SK-N-MC (cell line): ENCODE measurements at places on chromosomes 1 and 21.

DNA sequence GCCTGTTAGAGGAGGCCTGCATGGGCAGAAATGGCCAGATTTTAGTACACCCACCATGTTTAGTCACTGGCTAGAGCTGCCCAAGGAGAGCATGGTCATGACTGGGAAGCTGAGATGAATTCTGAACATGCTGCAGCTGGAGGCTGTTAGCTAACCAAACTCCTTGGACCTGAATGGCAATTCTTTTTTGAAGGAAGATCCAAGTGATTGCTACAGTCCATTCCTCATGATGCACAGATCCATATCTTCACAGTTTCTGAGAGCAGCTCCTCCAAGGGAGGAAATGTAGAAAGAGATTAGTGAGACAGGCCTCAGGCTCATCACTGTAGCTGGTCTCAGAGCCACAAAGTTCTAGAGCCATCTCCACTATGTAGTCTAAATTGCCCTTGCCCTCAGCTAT lies 11.1 kb downstream of the ZFYVE9 start:
- DNase-seq, result no peak

GRCh38 chr1:68157416-68157815 lies 74.9 kb downstream of the WLS start:
- DNase-seq, result no peak

DNA sequence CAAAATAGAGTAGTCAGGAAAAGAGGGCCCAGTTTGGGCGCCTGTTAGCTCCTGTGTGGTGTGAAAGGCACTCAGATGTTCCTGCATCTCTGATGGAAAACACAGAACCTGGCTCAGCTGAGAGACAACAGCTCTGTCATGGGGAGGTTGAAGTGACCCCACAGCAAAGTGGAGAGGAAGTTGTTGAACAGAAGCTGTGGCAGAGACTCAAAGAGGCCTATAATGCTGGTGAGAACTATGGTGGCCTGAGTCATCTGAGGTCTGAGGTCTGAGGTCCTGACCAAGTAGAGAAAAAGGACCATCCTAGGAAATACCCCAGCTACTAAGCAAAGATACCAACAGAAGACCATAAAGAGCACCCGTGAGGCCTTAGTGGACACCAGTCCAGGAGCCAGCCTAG lies 45.6 kb upstream of the JAK1 start:
- DNase-seq, result no peak

DNA sequence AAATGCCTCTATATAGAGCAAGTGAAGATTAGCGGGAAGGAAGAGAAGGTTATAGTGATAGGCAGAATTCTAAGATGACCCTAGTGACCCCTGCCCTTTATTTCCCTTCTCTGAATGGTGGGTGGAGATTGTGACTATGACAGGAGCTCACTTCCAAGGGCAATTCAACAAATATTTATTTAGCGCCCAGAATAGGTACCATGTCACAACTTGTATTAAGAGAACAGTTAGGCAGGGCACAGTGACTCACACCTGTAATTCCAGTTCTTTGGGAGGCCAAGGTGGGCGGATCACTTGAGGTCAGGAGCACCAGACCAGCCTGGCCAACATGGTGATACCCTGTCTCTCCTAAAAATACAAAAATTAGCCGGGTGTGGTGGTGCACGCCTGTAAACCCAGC lies 236.0 kb upstream of the POGK start:
- no peak for DNase-seq

DNA sequence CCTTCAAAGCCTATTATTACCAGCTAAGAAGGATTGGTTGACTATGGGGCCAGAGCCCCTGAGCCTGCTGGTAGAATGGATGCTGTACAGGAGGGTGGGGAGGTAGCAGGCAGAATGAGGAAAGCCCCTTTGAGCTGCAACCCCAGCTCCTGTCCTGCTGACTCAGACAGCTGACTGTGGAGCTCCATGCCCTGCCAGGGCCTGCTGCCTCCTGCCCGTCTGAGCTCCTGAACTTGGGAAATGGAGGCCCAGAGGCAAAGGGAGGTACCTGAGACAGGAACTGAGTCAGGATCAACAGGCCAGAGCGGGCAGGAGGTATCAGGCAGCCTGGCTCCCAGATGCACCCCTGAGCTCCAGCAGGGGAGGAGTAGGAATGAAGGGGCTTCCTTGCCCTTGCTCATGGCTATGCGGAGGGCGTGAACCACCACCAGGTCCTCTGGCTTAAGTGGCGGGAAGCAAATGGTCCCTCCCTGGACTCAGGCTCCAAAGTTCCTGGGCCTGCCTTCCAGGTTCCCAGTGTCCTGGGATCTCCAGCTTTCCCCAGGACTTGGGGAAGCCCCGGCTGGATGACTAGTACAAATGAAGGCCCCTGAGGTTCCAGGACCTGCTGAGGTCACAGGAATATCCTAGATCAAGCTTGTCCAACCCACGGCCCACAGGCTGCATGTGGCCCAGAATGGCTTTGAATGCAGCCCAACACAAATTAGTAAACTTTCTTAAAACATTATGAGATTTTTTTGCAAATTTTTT lies 3.9 kb upstream of the SFN start:
- DNase-seq, result no peak

- DNase-seq, result no peak
These were observed 59.6 kb downstream of the UCK2 start for GRCh38 chr1:165886983-165887382.

GRCh38 chr1:160681066-160681890 lies 30.3 kb downstream of the CD48 start:
- DNase-seq, result peak; percentile 44

GRCh38 chr1:226495716-226496115 lies 52.8 kb upstream of the STUM start:
- no peak for DNase-seq

DNA sequence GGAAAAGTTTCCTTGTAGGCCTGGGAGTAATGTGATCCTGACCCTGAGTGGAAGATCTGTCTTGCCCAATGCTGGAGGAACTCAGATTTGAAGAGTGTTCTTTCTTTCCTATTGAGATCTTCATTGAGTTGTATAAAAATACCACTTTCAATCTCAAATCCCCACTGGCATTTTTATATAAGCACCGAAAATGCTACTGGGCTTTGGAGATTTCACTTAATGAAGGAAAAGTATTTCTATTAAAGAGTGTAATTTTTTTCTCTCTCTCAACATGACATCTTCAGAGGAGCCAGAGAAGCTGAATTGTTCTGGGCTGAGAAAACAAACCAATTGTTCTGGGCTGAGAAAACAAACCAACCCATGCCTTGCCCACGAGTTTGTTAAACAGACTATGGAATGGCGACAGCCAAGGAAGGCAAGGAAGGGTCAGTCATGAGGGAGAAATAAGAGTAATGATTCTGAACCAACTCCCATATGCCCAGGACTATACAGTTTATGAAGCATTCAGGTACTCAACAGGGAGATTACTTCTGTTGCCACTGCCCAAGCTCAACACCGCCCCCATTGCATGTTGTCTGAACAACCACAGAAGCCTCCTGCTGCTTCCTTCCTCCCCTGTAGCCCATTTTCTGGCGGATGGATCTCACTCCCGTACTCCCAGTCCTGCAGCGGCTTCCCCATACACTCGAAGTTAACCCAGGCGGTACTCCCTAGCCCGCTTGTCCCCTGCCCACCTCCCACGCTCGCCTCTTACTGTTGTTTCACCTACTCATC lies 103.2 kb downstream of the BEND5 start:
- no peak for DNase-seq

- DNase-seq, result no peak
These were observed 78.3 kb downstream of the NDUFS5 start for GRCh38 chr1:39104158-39105060.

DNA sequence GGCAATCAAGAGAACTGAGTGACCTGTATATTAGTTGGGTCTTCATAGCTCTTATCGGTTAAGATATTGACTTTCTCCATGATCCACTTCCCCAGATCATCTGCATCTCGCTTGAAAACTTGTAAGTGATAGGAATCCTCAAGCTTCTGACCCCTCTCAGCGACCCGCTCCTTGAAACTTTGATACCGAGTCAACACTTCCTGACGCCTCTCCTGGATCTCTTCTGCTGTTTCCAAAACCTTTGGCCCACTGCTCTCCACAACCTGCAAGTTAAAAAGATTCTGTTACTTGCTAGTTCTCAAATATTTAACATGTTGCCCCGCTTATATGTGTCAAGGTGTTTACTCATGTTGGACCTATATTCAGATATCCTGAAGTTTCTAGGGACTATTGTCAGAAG lies 1.4 kb downstream of the SPTA1 start:
- DNase-seq, result no peak

DNA sequence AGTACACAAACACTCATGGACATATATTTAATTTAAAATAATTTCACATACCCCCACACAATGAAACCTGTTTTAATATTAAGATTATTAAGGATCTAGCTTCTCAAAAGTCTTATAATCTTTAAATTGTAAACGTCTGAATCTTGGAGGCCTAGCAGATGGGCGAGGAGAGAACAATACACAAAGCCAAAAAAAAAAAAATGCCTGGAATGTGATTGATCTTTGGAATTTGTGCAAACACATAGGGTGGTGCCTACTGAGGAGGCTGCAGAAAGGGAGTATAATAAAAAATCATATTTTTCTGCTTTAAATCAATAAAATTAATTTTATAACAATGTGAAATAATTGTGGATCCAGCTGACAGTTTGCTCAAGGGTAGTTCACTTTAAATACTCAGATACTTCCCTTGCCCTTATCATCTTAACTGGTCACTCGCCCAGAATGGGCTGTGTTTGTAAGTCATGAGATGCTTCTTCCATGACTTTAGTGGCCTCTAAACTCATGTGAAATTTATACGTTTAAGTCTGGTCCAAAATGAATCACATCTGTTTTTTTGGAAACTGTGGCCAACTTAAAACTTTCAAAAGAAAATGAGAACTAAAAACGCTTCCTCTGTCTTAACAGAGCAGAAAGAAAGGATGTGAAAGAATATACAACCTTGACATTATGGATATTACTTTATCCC lies 802.8 kb upstream of the CXADR start:
- no peak for DNase-seq

- DNase-seq, result no peak
These were observed 228.2 kb upstream of the CSF3R start for GRCh38 chr1:36710951-36711350.

DNA sequence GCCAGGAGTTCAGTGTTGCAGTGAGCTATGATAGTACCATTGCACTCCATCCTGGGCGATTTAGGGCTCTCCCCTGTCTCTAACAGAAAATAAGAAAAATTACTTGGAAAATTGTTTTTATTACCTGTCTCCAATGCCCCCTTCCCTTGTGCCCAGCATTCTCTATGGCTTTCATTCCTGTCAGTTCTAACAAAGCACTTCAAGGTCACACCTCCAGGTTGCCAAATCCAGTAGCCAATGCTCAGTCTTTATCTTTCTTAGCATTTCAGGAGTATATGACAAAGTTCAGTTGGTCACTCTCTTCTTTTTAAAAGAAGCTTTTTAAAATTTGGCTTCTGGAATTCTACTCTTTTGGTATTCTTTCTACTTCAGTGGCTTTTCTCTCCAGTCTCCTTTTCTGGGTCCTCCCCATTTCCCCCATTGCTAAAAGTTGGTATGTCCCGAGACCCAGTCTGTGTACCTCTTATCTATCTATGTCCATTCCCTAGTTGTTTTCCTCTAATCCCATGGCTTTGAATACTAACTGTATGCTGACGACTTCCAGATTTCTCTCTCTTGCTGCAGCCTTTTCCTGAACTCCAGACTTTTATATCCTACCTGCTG lies 69.9 kb downstream of the LAMC1 start:
- DNase-seq, result no peak

GRCh38 chr1:78511334-78511733 lies 20.6 kb downstream of the PTGFR start:
- no peak for DNase-seq

DNA sequence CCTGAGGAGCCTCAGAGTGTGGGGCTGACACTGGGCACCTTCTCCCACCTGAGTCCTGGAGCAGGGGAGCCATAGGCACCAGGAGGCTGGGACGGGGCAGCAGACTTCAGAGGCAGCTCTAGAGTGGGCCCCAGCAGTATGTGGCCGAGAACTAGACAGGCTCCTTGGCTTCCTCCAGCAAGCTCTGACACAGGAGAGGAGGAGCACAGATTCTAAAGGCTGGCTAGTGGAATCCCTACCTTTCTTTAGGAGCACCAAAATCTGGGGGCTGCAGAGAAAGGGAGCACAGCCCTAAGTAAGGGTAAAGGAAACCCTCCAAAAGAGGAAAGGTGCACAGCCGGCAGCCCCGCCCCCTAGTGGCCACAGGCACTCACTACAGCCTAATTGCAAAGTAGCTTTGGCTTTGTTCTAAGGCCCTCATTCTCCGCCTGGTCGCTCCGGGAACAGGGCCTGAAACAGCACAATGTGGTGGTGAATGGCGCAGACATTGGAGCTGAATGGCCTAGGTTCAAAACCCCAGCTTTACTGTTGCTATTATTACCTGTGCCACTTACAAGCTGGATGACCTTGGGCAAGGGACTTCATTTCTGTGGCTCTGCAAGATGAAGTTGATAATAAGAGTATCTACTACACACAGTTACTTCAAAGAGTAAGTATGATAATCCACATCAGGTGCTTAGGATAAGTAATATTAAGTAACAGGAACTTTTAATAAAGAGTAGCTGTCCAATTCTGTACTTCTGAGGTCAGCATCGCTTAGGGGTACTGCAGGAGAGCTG lies 8.8 kb upstream of the GUCA2A start:
- DNase-seq, result no peak

- DNase-seq, result no peak
These were observed 6.7 kb upstream of the RNASEL start for GRCh38 chr1:182595641-182596240.

DNA sequence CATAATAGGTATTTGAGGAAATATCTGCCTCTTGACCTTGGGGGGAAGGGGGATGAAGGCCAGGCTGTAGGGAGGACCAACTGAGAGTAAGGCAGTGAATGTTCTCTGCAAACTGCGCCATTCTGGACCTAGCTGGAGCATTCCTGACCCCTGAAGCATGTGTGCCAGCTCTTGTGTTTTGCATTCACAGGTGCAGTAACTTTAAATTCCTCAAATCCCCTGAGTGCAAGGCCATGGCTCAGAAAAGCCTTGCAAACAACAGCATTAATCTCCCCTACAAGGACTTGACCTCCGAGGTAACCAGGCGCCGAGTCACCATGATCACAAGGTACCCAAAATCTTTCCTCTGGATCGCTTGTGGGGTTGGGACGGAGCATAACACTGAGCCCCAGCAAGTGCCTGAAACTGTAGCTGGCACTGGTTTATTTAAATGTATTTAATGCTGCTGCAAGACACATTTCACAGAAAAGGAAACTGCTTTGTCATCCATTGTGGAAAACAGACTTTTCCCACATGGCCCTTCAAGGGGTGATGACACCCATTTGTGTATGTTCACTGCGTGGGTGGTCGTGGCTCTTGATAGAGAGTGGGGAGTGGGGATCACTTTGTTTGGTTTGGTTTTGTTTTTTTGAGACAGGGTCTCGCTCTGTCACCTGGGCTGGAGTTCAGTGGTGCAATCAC lies 1.7 kb downstream of the MYOCOS start:
- no peak for DNase-seq
